Thymus (tissue), 14 donors: ENCODE measurements at places on chromosomes 5 and 9. TPM values are rescaled to one million over a fixed set of nuclear protein-coding genes. Genes with fewer than 3 reads are reported as not detected.

The FAM153A gene
- total RNA-seq: 0.19 TPM

The GSN gene
- 138 TPM for total RNA-seq

The PCDHA12 gene
- under 0.01 TPM for total RNA-seq

The TTC23L gene
- 0.33 TPM for total RNA-seq

The NR5A1 gene
- 0.52 TPM for total RNA-seq

The KYAT1 gene
- total RNA-seq: 16.1 TPM

The SV2C gene
- total RNA-seq: 0.05 TPM

The ARSI gene
- 0.76 TPM for total RNA-seq

The CCDC192 gene
- 0.09 TPM for total RNA-seq

DNA sequence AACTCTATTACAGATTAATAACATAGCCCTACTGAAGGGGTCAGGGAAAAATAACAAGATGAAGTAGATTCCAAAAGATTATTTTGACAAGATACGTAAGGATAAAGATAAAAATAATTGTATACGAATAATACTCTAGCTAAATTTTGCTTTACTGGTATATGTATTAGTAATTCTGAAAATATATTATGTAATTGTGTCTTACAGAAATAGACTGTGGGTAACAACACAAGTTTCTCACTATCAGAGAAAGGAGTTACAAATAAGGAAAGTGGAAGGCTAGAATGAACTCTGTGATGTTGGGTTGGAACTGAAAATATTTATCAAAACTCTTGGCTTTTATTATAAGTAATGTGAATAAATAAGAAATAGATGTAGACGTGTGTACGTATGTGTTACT lies 26.6 kb upstream of the TUSC1 start:
- no peak for DNase-seq

- no peak for DNase-seq
These were observed 103.6 kb upstream of the IER5L start for GRCh38 chr9:129281506-129282145.

GRCh38 chr5:25481463-25481862 lies 836.7 kb upstream of the CDH10 start:
- DNase-seq: no peak

DNA sequence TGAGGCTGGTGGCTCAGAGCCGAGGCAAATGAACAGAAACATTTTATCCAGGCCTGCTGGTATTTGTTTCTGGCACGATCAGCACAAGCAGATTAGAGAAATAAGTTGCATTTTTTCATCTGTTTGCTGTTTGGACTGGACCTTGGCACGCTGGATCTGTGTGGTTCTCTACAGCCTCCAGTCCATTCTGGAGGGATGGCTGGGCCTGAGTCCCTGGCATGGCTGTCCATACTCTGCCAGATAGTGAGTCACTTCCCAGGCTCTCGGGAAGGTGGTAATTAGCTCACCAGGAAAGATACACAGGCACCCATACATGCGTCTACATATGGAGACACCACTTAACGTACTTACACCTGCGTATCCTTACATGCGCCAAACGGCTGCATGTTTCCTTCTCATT lies 78.6 kb downstream of the SPRY4 start:
- no peak for DNase-seq

DNA sequence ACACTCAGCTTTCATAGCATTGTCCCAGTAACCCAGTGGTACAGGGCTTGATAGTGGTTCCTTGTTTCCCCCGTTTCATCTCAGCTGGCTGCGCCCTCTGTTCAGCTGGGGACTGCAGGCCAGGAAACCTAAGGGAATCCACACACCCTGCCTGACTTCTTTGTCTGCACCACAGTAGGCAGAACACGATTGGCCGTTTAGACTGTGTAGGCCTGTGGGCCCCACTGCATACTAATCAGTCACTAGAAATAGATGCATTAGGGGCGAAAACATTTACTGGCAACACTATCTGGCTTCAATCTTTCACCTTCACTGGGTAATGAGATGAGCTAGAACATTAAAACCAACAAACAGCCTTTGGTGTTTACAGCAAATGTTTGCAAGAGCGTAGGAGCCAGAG lies 512.7 kb upstream of the BRINP1 start:
- DNase-seq: no peak

GRCh38 chr9:77725820-77726219 lies 77.7 kb upstream of the GNA14 start:
- no peak for DNase-seq

- no peak for DNase-seq
These were observed 4.7 kb downstream of the PAX5 start for GRCh38 chr9:37029304-37029775.

DNA sequence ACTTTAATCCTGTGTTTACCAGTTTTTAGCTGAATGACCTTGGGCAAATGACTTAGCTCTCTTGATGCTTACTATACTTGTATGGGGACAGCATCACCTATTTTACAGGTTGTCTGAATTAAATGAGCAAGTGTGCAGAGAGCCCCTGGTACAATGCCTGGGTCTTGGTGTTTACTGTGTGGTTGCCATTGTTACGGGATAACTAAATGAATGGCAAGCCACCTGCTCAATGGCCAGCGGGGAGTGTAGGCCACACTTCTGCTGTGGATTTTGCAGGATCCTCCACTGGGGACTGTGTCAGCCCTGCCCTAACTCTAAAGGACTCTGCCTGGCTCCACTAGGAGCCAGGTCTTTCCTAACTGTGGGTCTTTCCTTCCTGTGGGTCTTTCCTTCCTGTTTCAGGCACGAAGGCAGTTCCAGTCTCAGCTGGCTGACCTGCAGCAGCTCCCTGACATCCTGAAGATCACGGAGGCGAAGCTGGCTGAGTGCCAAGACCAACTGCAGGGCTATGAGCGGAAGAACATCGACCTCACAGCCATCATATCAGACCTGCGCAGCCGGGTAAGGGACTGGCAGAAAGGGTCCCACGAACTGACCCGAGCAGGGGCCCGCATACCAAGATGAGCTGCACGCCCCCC lies 10.3 kb upstream of the GLE1 start:
- no peak for DNase-seq

DNA sequence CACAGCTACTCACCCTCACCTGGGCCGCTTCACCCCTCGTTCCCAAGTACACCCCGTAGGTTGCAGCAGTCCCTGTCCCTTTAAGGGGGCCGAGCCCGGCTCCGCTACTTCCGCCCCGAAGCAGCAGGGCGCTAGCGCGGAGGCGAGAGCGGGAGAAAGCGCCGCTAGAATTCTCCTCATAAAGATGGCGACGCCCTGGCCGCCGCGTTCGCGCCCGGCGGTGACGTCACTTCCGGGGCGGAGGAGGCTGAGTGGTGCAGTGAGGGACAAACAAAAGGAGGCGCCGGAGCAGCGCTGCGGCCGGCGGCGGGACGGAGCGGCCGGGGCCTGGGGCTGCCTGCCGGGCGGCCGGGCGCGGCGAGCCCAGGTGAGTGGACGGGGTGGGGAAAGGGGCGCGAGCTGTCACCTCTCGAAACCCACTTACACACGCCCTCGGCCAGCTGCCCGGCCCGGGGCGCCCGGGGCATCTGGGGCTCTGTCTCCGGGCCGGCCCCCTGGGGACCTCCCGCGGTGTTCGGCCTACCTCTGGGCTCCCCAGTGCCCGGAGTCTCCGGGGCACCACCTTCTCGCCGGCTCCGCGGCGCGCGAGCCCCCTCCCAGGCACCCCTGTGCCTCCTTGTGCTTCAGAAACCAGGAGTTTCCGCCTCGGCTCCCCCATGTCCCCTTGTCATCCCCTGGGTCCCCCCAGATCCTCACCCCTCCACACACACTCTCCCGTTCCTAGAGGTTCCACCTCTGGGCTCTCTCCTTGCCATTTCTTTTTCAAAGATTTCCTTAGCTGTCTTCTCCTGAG lies at the start of the genes KYAT1 and LRRC8A:
KYAT1 (minus strand) TSS at position 67 of the 793 bp plus-strand sequence. CDS start 36,545 bp downstream, outside the sequence.
LRRC8A (plus strand) TSS at position 250 of the 793 bp plus-strand sequence. CDS start 25,032 bp downstream, outside the sequence.
- peak; percentile 90 for DNase-seq
